ENCODE measurements at places on chromosomes 1 and 21. TPM values are rescaled to one million over a fixed set of nuclear protein-coding genes. Genes with fewer than 3 reads are reported as not detected.

OR10J4 gene
- total RNA-seq: not detected

PROK1 gene
- not detected for total RNA-seq

PCBP3 gene
- 3.9 TPM for total RNA-seq

TIAM1 gene
- total RNA-seq: 60.6 TPM

GSTM1 gene
- total RNA-seq: not detected

GSTM4 gene
- total RNA-seq: 14.3 TPM

TRAF3IP3 gene
- 421 TPM for total RNA-seq

DCST2 gene
- 0.18 TPM for total RNA-seq

SLC44A3 gene
- total RNA-seq: 0.35 TPM

MTARC1 gene
- not detected for total RNA-seq

GPR37L1 gene
- total RNA-seq: not detected

OLFML3 gene
- total RNA-seq: 0.20 TPM

PTPN22 gene
- total RNA-seq: 79.4 TPM

AMY1B gene
- total RNA-seq: not detected

OR2G6 gene
- total RNA-seq: not detected

PGLYRP4 gene
- total RNA-seq: not detected

TEX38 gene
- not detected for total RNA-seq

Data from activated CD4-positive, alpha-beta memory T cell treated with anti-CD3 and anti-CD28 coated beads, Interleukin-2, amount 10 ng/mL, durations not matched to agents 7 days and 5 days (primary cell).